ENCODE measurements at places on chromosomes 16 and 17.

DNA sequence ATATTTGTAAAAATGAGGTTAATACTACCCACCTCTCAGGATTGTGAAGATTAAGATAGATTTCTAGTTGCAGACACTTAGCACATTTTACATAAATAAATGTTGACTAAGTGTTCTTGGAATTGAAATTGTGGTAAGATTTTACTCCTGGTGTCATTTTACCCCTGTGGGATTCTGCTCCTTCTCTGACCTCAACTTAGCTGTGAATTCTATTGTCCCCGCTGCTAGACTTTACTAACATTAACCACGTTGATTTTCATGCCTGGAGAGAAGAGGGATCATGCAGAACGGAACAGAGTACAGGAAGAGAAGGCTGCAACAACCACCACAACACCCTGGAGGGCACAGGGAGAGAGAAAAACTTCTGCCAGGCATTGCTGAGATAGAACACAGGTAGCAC lies 2.1 kb upstream of the TOM1L1 start:
- no peak for DNase-seq

- DNase-seq: no peak
Measured at GRCh38 chr17:15086776-15087295, 178.3 kb downstream of the PMP22 start.

DNA sequence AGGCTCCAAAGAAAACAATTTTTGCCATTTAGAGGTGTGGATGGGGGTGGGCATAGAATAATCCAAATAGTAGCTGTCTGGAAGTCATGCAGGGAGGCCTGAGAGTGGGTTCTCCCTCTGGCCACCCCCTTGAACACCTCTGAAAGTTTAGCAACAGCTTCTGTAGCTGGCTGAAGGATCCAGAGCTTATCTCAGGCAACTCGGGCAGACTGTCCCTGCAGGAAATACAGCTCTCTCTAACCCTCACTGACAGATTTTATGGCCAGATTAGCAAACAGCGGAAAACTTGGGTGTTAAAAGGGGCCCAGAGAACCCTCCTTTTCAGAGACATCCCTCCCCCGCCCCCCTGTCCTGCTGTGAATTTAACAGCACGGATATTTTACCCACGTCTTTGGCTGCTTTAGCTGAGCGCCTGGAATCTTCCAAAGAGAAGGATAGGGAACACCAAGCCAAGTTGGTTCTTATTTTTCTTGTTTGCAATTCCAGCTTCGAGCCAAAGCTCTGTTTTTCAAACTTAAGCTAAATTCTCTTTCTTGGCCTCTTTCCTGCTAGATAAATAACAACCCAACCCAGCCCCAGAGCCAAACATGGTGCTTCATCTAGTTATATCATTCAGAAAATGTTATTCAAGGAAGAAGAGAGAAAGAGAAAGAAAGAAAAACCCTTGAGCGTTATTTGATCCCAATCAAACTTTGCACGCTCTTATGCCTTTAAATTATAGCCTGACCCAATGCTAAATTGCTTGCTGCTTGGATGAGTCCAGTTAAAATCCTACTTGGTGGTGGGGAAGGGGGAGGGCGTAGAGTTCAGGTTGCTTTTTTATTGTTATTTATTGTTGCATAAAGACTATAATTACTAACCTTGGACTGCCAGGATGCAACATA lies 2.3 kb upstream of the HOXB2 start:
- no peak for DNase-seq

- DNase-seq: no peak
Measured at GRCh38 chr16:88327561-88328312, 55.0 kb upstream of the ZNF469 start.

- no peak for DNase-seq
Measured at GRCh38 chr16:582218-582613, 7.7 kb upstream of the RAB40C start.

- no peak for DNase-seq
Measured at GRCh38 chr17:17987187-17987896, 14.7 kb downstream of the DRC3 start.
